ENCODE measurements at places on chromosomes 7 and 10. TPM values are rescaled to one million over a fixed set of nuclear protein-coding genes. Genes with fewer than 3 reads are reported as not detected.

The ADCYAP1R1 gene
- not detected for total RNA-seq

The CALML3 gene
- total RNA-seq = not detected

The TSPAN15 gene
- 10.9 TPM for total RNA-seq

The DRGX gene
- not detected for total RNA-seq

The POMZP3 gene
- 12.6 TPM for total RNA-seq

The PDSS1 gene
- 14.4 TPM for total RNA-seq

The MEOX2 gene
- not detected for total RNA-seq

The MYOF gene
- total RNA-seq = 488 TPM

The HMX3 gene
- 3.9 TPM for total RNA-seq

The EN2 gene
- 0.75 TPM for total RNA-seq

The P4HA1 gene
- 212 TPM for total RNA-seq

The STEAP2 gene
- 2.2 TPM for total RNA-seq

The C10orf143 gene
- not detected for total RNA-seq

The FAM237B gene
- not detected for total RNA-seq

The VSTM4 gene
- not detected for total RNA-seq

The ARID5B gene
- 1.4 TPM for total RNA-seq

The OR6B1 gene
- total RNA-seq = not detected

The AKR1C4 gene
- not detected for total RNA-seq

The ITGB8 gene
- total RNA-seq = 18.5 TPM

The TBATA gene
- not detected for total RNA-seq

The ARMS2 gene
- not detected for total RNA-seq

The PNLIPRP3 gene
- not detected for total RNA-seq

The ATP6V0A4 gene
- 0.23 TPM for total RNA-seq

The ANKRD2 gene
- total RNA-seq = 3.1 TPM

The ZNF273 gene
- total RNA-seq = 8.7 TPM

The ITPRID1 gene
- total RNA-seq = not detected

The CFTR gene
- not detected for total RNA-seq

The GPC2 gene
- total RNA-seq = 2.9 TPM

The GARIN1A gene
- 0.03 TPM for total RNA-seq

The HOGA1 gene
- total RNA-seq = 1.4 TPM

The ARL5B gene
- total RNA-seq = 20.4 TPM

The HYAL4 gene
- not detected for total RNA-seq

The SPDYE5 gene
- not detected for total RNA-seq

The GPR85 gene
- not detected for total RNA-seq

The SLC29A3 gene
- 3.8 TPM for total RNA-seq

The ARHGEF35 gene
- 0.84 TPM for total RNA-seq

The TFR2 gene
- total RNA-seq = 1.4 TPM

The LRIT1 gene
- total RNA-seq = not detected

The GDF2 gene
- not detected for total RNA-seq

The OPALIN gene
- total RNA-seq = not detected

The ANK3 gene
- total RNA-seq = 65.7 TPM

The SFTPA1 gene
- not detected for total RNA-seq

The ELOVL3 gene
- not detected for total RNA-seq

The CH25H gene
- total RNA-seq = not detected

The STEAP4 gene
- total RNA-seq = 0.10 TPM

The ZNF777 gene
- total RNA-seq = 10.1 TPM

The SAMD9L gene
- total RNA-seq = 4.7 TPM

The ASZ1 gene
- not detected for total RNA-seq

All from NCI-H460 (cell line).